ENCODE measurements at places on chromosomes 2 and 18.

- DNase-seq, result no peak
Measured at GRCh38 chr2:176136374-176137251, 7.1 kb downstream of the HOXD8 start.

DNA sequence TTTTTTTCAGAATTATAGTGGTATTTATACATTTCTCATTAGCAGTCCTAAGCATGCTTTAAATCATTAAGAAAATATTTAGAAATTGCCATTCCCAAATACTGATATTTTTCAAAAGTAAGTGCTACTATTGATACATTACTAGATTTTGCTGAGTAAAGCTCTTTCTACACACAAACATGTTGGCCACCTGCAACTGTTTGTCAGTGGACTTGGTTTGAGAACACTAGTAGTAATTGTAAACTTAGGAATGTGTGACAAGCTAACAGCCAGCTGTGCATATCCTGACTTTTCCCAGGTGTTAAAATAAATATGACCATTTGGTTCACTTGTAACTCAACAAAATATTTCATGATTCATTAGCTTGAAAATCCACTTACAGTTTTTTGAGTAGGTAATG lies 103.1 kb downstream of the MSTN start:
- DNase-seq, result no peak

- no peak for DNase-seq
Measured at GRCh38 chr2:232955856-232956255, 57.2 kb downstream of the NGEF start.

- DNase-seq, result no peak
Measured at GRCh38 chr18:410047-410455, 90.5 kb downstream of the COLEC12 start.

DNA sequence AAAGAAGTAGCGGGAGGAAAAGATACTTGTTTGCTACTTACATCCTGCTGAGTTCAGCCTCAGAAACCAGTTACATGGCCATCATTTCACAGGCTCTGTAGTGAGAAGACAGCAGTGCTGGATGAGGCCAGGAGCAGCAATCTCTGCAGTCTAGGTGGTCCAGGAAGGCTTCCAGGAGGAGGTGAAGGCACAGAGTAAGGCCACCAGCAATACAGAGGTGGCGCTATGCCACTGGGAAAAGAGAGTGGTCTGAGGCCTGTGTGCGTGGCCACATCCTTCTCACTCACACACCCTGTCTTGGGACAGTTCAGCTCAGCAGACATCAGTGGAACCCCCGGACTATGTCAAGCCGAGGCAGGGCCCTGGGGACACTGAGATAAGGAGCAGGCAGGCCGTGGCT lies 162.7 kb downstream of the KLHL29 start:
- no peak for DNase-seq
